Thyroid gland (tissue), 4 donors: ENCODE measurements at places on chromosomes 5 and 9. TPM values are rescaled to one million over a fixed set of nuclear protein-coding genes. Genes with fewer than 3 reads are reported as not detected.

- no peak overlapping the region for H3K4me3 ChIP-seq
- peaks cover 92% of the 10 kb centered on the region for H3K27me3 ChIP-seq
- no peaks in the 10 kb centered on the region for H3K36me3 ChIP-seq
Measured at GRCh38 chr5:88691230-88691582, 191.8 kb downstream of the MEF2C start.

TSLP gene
- 0.33 TPM for total RNA-seq

GPR150 gene
- 0.42 TPM for total RNA-seq

GRCh38 chr5:123937230-123937629 lies 425.3 kb downstream of the CSNK1G3 start:
- no peak overlapping the region for H3K4me3 ChIP-seq
- DNase-seq, result no peak
- no peaks in the 10 kb centered on the region for H3K27me3 ChIP-seq
- H3K27ac ChIP-seq, result no peak overlapping the region

GRCh38 chr5:10031817-10032216 lies 217.9 kb downstream of the ATPSCKMT start:
- no peaks in the 10 kb centered on the region for H3K36me3 ChIP-seq
- no peaks in the 10 kb centered on the region for H3K4me1 ChIP-seq
- DNase-seq, result no peak
- H3K27me3 ChIP-seq, result no peaks in the 10 kb centered on the region
